ENCODE measurements at places on chromosomes 4 and X. TPM values are rescaled to one million over a fixed set of nuclear protein-coding genes. Genes with fewer than 3 reads are reported as not detected.

The SPANXB1 gene
- total RNA-seq, result not detected

The USP27X gene
- 1.0 TPM for total RNA-seq

The FGF2 gene
- total RNA-seq, result 0.13 TPM

The EMCN gene
- not detected for total RNA-seq

The GNRHR gene
- not detected for total RNA-seq

The CXorf51A gene
- total RNA-seq, result not detected

DNA sequence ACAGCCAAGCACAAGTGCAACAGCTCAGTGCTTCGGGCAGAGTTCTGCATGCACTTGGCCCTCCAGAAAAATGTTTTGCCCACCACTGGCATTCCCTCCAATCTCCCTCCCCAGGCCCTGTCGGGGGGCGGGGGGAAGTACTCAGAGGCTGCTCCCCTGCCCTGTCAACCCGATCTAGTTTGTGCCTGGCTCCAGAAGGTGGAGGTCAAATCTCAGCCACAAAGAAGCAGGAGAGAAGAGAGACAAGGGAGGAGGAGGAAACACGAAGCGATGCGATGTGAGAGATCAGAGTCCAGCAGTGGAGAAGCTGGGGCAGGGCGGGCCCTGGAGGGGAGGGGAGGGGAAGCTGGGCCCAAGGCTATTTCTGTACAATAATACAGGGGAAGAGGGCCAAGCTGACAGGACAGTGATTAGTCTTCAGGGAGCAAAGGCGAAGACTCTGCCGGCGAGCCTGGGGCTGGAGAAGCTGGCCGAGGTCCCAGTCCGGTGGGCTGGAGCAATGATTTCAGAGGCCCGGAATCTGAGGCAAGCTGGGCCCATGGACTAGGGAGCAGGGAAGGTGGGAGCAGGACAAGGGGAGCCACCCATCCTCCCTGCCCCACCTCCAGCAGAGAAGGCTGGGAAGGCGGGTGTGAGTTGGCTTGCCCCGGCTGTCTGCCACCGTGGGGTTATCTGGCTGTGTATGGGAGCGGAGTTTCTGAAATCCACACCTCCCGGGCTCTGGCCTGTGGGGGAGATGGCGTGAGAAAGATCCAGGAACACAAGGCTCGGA, 167.1 kb downstream of the EFNB1 start:
- DNase-seq, result no peak

DNA sequence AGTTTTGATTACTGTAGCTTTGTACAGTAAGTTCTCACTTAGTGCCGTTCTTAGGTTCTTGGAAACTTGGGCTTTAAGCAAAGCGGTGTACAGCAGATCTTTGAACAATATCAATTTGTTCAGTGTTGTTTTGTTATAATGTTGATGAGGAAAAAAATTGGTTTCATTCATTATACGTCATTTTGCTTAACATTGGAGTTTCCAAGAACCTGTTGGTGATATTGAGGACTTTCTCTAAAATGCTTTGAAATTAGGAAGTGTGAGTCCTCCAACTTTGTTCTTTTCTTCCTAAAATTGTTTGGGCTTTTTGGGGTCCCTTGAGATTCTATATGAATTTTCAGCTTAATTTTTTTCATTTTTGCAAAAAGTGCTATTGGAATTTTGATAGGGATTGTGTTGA, 49.1 kb downstream of the STAG2 start:
- DNase-seq, result no peak

DNA sequence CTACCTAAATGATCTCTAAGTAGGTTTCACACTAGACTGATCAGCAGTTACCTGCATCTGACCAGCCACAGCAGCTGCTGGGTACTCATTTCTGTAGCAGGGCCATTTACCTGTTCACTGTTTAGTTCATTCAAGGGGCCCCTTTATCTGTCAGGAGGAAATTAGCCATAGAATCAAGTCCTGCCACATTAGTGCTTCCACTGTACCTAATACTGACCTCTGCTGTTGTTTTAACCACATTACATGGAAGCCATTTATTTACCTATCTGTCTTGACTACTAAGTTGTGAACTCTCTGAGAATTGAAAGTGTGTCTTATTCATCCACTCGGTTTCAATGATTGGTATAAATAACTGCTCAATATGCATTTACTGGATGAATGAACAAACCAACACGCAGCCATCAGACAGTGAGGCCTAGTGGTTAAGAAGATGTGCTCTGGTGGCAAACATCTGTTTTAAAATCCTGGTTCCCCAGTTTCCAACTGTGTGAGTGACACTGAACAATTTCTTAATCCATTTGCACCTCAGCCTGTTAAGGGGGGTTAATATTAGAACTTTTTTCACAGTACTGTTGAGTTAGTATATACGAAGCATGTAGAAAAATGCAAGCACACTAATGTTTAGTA, 30.0 kb upstream of the ANXA5 start:
- peak; percentile 27 for DNase-seq

DNA sequence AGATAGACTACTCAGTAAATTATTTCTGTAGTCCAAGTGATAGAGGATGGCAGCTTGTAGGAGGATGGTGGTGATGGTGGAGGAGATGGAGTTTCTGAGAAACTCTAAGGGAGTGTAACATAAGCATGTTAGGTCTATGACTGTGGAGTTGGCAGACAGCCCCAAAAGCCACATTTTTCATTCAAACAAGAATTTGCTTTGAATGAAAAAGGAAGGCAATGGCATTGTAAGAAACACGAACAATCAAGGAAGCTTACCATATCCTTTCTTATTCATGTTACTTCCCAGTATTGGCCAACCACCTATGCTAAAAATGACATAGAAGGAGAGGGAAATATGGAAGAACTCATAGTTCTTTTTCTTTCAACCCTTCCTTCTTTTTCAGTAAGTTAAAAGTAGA, 18.7 kb upstream of the SEC24B start:
- no peak for DNase-seq

- DNase-seq, result no peak
Observed at GRCh38 chrX:38649221-38649620, 87.9 kb downstream of the TSPAN7 start.

- DNase-seq, result no peak
Observed at GRCh38 chr4:91298156-91298700, 1005.5 kb upstream of the GRID2 start.

DNA sequence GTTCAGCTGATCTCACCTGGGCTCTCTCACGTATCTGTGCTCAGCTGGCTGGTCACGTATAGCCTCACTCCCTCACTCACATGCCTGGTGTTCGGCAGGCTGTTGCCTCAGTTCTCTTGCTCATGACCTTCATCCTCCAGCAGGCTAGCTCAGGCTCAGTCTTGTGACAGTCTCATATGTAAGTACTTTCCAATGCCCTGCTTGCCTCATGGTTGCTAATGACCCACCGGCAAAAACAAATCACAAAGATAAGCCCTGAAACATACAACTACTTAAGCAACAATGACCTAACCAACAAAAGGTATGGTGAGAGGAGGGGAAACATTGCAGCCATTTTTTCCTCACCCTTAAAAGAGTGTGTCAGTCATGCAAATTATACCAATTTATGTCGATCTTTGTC, 25.0 kb downstream of the MEPE start:
- no peak for DNase-seq

DNA sequence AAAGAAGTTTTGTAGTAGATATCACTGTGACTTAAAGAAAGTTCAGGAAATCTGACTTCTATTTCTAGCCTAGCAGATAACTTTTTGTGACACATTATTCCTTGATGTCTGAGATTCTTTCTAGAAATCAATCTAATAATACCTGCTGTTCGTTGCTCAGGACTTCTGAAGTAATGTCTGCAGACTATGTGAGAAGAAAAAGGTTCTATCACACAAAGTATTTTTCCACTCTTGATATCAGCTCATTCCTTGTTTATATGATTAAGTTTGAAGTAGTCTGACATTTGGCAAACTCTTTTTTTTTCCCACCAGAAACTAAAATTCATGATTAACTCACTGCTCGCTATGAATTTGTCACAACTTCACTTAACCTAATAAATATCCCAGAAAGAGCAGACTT, 56.6 kb downstream of the TLL1 start:
- DNase-seq, result no peak

DNA sequence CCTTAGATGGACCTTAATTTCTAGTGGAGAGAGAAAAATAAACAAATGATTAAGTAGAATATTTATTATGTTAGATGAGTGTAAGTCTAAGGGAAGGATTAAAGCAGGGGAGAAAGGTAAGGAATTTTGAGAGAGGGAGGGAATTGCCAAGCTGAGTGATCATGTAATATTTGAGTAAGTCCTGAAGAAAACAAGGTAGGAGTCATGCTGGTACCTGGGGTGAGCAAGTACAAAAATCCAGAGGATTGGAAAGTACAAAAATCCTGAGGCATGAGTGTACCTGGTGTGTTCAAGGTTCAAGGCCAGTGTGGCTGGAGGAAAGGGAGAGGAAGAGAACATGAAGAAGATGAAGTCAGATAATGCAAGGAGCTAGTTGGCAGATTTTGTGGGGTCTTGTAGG, 87.2 kb upstream of the MYOZ2 start:
- DNase-seq, result no peak

GRCh38 chrX:129678614-129679195, 23.9 kb upstream of the APLN start:
- DNase-seq, result peak; percentile 59
